ENCODE measurements at places on chromosomes 4 and X.
A peak's percentile ranks its signal among the peaks of the same experiment; 100 is the strongest.

- no peak for DNase-seq
Measured at GRCh38 chrX:85561231-85561630, 181.8 kb upstream of the POF1B start.

- DNase-seq: no peak
Measured at GRCh38 chrX:37686996-37687395, 1.4 kb downstream of the XK start.

- DNase-seq: no peak
Measured at GRCh38 chr4:8847764-8848163, 23.9 kb downstream of the HMX1 start.

DNA sequence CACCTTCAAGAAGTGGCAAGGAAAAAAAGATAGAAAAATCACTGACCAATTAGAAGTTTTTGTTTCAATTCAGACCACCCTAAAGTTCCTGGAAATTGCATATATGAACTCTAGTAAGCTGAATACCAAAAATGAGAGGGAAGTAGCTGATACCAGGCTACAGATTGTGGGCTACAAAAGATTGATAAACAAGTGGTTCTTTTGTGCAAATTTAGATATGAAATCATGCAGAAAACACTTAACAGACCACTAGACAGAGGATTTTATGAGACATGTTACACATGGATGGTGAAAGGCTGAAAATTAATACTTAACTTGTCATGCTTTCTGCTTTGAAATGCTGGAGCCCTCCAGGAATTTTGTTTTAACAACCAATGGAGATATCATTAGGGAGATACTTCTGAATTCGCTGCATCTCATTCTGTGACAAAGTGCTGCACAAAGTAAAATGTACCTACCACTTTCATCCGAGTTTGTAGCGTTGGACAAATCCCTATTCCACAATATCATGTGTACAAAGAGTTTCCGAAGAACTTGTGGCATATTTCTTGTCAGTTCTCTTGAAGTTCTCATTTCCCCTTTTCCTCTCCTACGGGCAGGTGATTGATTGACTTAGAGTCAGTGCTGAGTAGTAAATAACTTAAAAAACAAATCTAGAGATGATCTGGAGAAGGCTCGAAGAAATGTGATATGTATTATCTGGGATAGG, 235.0 kb downstream of the PALLD start:
- no peak for DNase-seq

DNA sequence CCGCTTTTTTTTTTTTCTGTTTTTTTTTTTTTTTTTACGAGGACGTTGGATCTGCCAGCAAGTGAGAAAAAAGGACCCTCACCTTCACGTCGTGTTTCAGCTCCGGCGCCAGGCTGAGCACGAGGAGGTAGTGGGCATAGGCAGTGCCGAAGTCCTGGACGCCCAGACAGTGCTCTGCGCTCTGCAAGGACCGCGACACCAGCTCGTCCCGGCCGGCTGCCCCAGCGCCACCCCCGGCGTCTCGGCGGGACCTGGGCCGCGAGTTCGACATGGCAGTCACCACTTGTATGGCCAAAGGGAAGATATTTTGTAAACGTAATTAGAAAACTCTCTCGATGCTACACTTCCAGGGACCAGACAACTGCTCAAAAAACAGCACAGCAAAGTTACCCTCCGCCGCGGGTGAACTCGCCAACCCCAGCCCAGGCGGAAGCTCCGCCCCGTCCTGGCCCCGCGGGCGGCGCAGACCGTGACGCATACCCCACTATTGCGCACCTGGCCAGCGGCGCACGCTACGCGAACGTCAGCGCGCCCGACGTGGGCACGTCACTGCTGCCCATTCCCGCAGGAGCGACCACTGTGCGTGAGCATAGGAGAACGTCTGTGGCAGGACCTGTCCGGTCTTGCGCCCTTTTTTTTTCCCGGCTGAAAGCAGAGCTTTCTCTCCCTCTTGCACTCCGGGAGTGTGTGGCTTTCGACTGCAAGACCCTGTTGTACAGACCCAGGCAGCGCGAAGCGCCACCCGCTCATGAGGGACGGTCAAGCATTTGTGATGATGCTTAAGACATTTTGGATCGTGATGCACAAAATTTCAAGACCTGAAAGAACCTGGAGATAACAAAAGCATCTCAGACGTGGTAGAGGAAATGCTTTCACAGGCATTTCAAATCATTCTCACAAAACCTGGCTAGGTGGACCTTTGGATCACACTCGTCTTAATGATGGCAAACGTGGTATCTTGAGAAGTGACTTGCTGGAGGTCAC, at the start of gene PRMT9:
PRMT9 (minus strand) TSS at position 447 of the 984 bp plus-strand sequence; CDS start at position 271, 176 bp downstream.
- peak; percentile 83 for DNase-seq

GRCh38 chrX:134171661-134172587, 65.1 kb upstream of the CCDC160 start:
- no peak for DNase-seq

DNA sequence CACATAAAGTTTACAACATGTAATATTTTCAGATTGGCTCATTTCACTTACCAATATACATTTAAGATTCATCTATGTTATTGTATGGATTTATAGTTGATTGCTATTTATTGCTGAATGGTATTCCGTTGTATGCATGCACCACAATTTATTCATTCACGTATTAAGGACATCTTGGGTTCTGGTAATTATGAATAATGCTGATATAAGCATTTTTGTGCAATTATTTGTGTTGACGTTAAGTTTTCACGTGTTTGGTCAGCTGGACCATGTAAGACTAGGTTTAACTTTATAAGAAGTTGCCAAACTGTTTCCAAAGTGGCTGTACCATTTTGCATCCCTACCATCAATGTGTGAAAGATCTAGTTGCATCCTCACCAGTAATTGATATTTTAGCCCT, 35.1 kb downstream of the MAGEB10 start:
- DNase-seq: no peak

- DNase-seq: no peak
Measured at GRCh38 chrX:132842460-132843238, 115.8 kb downstream of the HS6ST2 start.

- DNase-seq: no peak
Measured at GRCh38 chr4:102411408-102411807, 66.1 kb upstream of the SLC39A8 start.

- no peak for DNase-seq
Measured at GRCh38 chr4:8239226-8239625, 30.3 kb upstream of the HTRA3 start.

DNA sequence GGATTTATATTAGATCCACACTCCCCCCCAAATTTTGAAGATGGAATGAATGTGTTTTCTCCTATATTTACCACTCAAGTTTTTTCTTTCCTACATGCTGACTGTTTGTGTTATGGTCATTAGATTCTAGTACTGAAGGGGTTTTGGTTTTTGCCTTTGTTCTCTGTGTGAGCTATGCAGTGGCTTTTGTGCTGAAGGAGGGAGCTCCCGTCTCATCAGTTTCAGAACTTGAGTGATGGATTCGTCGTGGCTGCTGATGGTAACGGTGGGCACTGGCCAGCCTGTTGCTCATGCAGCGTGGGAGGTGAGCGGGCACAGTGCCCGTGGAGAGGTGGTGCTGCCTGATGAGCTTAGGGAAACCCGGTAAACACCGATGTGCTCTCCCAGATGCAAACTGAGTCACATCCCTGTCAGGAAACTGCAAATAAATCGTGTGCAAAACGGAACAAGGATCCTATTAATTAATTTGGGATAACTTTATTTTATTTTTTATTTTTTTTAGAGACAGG, 101.5 kb downstream of the SORBS2 start:
- DNase-seq: no peak

DNA sequence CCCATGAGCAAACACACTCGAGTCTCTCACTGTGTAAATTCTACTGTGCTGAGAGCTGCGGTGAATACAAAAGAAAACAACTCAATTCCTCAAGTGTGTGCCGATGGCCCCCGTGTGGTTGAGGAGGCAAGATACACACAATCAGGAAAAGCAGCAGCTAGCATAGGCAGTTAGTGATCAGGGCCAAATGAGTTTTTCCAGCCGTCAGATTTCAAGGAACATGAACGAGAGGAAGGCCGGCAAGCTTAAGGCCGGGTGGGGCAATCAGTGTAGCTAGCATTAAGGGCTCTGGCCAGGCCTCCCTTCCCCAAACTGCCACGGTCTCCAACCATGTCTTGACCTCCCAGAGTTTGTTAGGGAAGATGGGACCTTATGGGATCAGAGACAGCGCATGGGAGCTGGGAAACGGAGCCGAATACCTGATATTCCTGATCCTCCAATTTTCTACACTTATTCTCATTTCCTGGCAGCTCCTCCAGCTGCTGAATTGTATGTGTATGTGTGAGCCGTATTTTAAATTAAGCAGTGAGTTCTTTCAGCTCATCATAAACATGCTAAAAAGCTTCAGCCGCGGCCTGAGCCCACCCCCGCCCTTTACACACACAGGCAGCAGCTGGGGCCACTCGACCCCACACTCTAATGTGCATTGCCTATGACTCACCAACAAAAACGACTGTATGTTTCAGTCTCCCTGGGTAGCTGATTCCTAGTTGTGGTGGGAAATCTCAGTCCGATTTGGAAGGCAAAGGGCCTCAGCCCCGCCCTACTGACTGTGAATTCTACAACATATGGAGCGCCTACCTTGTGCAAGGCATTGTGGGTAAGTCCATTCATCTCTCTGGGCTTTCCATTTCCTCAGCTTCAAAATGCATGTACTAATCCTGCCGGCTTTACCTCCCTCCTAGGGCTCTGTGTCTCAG, 59.9 kb downstream of the RTL9 start:
- DNase-seq: peak; percentile 69

DNA sequence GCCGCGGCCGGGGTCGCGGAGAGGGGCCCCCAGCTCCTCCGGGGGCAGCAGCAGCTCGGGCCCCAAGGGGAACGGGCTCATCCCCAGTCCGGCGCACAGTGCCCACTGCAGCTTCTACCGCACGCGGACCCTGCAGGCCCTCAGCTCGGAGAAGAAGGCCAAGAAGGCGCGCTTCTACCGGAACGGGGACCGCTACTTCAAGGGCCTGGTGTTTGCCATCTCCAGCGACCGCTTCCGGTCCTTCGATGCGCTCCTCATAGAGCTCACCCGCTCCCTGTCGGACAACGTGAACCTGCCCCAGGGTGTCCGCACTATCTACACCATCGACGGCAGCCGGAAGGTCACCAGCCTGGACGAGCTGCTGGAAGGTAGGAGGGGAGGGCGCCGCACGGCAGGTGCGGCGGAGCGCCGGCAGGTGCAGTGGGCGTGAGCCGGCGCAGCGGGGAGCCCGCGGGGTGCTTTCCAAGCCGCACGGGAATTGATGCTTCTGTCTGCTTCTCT, 886 bp downstream of the DCLK2 start:
- DNase-seq: no peak

DNA sequence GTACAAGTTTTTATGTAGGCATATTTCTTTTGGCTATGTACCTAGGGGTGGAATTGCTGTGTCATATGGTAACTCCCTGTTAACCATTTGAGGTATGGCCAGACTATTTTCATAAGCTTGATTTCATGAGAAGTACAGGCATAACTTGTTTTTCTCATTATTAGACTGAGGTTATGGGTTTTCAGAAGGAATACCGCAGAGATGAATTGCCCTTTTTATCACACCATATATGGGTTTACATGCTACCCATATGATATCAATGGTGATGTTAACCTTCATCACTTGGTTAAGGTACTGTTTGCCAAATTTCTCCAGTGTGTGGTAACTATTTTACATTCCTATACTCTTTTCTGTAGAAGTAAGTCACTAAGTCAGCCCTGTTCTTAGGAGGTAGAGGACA, 23.5 kb downstream of the RAB40A start:
- no peak for DNase-seq

DNA sequence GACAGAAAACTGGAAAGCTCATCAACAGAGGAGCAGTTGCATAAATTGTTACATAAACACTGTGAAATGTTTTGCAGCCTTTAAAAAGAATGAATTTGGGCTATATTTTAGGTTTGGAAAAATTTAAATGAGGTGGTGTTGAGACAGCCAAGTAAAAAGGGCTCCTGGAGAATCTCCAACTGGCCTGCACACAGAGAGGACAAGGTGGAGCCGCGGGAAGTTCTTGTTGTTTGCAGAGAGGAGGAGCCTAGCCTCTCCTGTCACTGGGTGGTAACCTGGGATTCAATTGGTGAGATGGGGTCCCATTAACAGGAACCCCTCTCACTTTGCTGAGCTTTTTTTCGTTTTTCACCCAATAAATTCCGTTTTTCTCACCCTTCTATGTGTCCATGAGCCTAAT, 13.4 kb downstream of the GIMD1 start:
- DNase-seq: no peak

DNA sequence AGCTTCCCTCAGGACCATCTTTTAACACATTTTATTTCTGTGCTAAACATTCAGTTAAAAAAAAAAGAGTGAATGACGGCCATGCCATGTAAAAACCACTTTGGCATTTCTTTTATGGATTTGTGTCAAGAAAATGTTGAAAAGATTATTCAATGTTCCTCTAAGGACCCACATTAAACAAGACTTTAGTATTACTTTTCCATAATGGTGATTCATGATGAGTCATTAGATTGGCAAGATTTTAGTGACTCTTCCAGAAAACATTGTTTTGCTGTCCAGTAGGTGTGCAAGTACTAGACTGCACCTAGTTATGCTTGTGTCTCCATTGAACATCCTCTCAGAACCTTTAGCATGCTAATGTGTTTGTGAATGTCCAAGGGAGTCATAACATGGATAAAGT, 748.6 kb downstream of the STPG2 start:
- no peak for DNase-seq

GRCh38 chr4:98387345-98388026, 126.3 kb downstream of the RAP1GDS1 start:
- DNase-seq: no peak

DNA sequence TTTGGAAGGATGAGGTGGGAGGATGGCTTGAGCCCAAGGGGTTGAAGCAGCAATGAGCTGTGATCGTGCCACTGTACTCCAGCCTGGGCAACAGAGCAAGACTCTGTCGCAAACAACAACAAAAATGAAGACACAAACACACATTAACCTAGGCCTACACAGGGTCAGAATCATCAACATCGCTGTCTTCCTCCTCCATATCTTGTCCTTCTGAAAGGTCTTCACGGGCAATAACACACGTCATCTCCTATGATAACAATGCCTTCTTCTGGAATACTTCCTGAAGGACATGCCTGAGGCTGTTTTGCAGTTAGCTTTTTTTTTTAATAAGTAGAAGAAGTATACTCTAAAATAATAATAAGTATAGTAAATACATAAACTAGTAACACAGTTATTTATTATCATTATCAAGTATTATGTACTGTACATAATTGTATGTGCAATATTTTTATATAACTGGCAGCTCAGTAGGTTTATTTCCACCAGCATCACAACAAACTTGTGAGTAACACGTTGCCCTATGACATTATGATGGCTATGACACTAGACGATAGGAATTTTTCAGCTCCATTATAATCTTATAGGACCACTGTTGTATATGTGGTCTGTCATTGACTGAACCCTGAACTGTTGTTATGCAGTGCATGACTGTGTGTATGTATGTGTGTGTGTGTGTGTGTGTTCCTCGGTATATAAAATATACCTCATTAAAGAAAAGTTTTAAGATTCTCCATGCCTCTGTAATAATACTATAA, 69.2 kb upstream of the MAML3 start:
- no peak for DNase-seq

DNA sequence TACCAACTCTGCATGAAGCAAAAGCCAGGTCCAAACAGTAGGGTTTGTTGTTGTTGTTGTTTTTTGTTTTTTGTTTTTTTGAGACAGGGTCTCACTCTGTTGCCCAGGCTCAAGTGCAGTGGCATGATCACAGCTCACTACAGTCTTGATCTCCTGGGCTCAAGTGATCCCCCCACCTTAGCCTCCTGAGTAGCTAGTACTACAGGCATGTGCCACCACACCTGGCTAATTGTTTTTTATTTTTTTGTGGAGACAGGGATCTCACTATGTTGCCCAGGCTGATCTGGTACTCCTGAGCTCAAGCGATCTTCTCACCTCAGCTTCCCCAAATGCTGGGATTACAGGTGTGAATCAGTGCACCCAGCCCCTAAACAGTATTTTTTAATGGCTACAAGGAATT, 6.2 kb downstream of the S100P start:
- DNase-seq: no peak
